ENCODE measurements at places on chromosomes 2 and 18. TPM values are rescaled to one million over a fixed set of nuclear protein-coding genes. Genes with fewer than 3 reads are reported as not detected.
A peak's percentile ranks its signal among the peaks of the same experiment; 100 is the strongest.

Gene ITPRIPL1
- 0.11 TPM for total RNA-seq

Gene IL36B
- not detected for total RNA-seq

Gene CXCR1
- not detected for total RNA-seq

Gene RETREG2
- 42.9 TPM for total RNA-seq

DNA sequence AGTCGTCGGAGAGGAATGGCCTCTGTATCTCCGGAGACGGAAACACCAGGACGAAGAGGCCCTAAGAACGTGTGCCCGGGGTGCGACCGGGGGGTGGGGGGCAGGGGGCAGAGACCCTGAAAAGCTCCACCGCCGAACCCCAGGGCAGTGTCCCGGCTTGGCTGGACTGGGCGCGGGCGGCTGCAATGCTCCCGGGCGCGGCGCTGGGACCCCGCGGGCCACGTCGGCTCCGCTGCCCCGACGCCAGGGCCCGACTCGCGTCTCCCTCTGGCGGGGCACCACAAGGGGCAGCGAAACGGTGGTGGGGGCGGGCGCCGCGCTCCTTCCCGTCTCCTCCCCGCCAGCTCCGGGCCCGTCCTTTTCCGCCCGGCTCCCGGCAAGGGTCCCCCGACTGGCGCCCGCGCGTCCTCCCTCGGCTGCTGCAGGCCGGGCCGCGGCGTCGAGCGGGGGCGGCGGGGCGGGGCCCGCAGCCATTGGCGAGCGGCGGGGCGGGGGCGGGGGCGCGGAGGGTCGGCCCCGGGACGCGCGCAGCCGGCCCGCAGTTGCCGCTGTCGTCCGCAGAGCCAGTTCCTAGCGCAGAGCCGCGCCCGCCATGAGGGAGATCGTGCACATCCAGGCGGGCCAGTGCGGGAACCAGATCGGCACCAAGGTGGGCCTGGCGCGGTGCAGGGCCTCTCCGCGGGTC, at the start of gene TUBB6:
TSS of gene TUBB6 (plus strand) at position 541 of the 685 bp plus-strand sequence. CDS start at position 593, 52 bp downstream.
- no peaks in the 10 kb centered on the region for H3K27me3 ChIP-seq
- peak within 1 kb of the TSS; percentile 90 for H3K4me3 ChIP-seq
- peak within 1 kb of the TSS; percentile 100 for H3K27ac ChIP-seq
- peak; percentile 75 for DNase-seq
- H3K36me3 ChIP-seq = no peaks in the 10 kb centered on the region
- peaks cover 1% of the 10 kb centered on the region for H3K4me1 ChIP-seq

DNA sequence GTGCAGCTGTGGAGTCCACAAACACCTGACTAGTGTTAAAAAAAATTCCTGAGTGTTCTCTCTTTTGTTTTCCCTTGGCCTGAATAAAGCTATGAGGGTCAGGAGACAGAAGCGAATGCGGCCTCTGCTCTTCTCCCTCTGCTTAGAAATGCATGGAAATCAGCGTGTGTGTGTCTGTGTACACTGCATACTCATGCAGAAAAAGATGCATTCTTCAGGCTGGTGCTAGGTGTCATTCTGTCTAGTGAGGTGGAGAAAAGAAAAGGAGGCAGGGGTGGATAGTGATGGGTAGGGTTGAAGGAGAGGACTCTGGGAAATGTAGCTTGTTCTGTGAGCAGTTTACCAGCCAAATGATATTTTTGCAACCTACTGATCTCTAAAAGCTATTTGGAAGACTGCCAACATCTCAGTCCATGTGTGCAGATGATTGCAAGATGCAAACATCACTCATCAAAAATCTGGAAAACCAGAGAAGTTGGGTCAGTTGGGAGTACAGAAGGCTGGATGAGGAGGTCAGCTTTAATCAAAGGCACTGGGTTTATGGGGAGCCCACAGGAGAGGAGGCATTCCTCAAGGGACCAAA, 177.7 kb downstream of the INSIG2 start:
- H3K27ac ChIP-seq = no peak overlapping the region
- no peaks in the 10 kb centered on the region for H3K36me3 ChIP-seq
- H3K4me1 ChIP-seq = no peaks in the 10 kb centered on the region
- DNase-seq = no peak

Data from ovary (tissue), 10 donors.